ENCODE measurements at places on chromosomes 12 and 14.
A peak's percentile ranks its signal among the peaks of the same experiment; 100 is the strongest.

DNA sequence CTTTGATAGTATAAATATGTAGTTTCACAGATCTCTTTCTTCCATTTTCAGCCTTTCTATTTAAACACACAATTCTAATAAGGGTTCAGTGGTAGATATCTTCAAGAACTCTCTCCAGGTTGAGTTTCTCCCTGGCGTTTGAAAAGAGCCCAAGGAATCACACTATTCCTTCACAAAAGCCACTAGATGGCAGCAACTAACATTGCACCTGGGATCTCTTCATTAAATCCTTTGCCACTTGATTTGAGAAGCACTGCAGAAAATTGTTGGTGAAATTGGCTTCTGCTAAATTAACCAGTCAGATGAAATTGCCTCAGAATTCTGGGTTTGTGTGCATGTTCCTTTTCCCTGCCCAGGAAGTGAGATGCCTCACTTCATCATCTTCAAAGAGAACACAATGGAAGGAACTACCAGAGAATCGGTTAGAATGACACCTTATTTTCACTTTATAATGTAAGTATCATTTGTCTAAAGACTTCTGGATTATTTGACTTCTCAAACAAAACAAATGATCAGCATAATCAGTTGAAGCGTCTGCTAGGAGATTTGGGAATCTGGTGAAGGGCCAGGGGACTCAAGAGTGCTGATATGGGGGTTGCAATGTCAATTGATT lies 6.8 kb downstream of the CCDC198 start:
- no peak for DNase-seq

- DNase-seq, result no peak
Measured at GRCh38 chr12:40691913-40692764, at the start of gene CNTN1. TSS of gene CNTN1 (plus strand) at chr12:40692439.

- no peak for DNase-seq
Measured at GRCh38 chr12:5614256-5614655, 182.3 kb downstream of the NTF3 start.

DNA sequence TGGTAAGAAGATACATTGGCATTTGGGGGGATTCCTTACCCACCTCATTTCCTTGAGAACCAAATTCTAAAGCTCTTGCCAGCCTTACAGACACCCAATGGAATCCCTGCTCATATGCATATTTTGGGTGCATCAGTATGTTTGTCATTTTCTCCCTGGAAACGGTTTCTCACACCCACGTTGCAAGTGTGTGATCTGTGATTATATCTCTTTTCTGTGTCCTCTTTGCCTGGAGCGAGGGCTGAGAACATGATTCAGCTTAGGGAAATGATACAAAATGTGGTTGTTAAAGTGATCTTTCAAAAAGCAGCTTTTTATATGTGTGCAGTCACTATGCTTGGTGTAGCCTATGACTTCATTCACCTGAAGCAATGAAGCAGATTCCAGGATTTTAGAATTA lies 52.0 kb downstream of the KCNMB4 start:
- no peak for DNase-seq

GRCh38 chr14:68506645-68507419 lies 286.0 kb downstream of the ZFP36L1 start:
- DNase-seq, result no peak

DNA sequence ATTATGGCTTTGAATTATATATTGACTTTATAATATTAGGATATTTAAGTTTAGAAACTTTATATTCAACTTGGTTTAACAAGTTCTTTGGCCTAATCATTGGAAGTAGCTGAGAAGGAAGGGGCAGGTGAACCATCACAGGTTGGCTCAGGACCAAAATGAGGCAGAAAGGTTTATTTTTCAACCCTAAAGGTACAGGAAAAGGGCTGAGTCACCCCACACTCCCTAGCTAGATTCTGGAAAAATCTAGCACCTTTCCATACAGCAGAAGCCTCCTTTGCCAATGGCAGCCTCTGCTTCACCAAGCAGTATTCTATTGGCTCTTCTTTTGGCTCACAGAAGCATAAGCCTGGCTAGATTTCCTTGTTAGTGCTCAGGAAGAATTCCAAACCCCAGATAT lies 19.3 kb upstream of the MED6 start:
- DNase-seq, result no peak

DNA sequence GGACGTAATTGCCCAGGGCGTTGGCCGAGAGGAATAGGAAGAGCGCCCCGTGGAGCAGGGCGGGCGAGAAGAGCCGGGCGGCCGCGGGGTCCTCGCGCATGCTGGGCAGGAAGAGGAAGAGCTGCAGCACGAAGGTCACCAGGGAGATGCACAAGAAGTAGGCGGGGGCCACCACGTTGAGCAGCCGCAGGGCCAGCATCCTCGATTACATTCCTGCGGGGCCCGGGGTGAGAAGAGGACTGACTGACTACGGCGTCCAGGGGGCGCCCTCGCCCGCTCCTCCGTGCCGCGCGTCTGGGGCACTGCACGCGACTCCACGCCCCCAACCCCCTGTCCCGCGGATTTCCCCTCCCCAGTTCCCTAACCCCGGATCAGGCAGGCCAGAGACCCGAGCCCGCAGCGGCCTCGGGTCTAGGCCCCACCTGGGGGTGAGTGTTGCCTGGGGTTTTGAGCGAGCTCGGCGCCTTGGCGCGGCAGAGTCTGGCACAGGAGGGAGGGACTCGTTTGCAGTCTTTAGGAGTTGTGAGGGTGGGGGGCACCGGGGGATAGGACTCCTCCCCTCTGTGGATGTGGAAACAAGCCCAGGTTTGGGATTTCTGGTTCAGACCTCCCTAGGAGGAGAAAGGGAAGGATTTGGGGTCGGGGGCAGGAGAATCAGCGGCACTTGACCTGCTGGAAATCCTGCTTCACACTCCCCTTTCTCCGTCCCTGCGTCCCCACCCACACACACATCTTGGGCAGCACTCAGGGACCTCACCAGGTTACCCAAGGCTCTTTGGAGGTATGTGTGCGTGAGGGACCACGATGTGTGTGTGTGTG lies 1.8 kb downstream of the ZDHHC22 start:
- DNase-seq, result peak; percentile 46

GRCh38 chr12:1375323-1375722 lies 219.1 kb downstream of the FBXL14 start:
- DNase-seq, result no peak

DNA sequence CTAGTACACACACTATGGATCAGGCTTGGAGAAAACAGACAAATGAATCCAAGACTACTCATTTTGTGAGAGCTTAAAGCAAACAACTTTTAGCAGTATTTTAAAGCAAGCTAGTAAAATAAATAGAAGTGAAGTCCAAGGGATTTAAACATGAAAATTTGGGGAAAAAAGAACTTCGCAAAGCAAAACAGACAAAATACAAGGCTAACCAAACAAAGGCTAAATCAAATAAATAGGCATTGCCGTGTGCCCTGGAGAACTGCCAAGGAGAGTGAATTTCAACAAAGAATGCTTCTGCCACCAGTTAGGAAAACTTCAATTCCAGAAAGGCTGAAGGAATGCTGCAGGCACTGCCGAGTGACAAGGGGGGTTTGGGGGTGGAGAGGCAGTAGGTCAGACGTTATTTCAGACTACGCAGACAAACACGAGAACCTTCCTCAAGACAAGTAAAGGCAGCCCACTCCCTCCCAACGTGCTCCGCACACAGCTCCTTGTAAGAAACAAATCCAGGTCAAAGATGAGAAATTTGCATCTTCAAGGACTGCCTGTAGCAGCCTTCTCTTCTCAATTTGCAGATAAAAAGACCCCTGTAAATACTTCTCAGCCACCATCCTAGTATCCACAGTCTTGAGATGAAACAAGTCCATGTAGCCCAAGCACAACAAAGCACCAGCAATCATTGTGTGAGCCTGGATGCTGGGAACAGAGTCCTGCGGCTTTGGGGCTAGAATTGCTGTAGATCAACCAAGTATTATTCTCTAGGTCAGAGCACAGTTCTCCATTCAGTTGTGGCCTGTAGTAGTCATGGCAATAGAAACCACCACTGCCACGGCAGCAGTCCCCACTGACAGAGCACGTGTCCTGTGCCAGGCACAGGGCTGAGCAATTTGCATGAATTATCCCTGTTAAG lies 43.3 kb downstream of the EFCAB11 start:
- no peak for DNase-seq

GRCh38 chr12:22536346-22536945 lies 7.9 kb downstream of the C2CD5 start:
- no peak for DNase-seq

- no peak for DNase-seq
Measured at GRCh38 chr14:28678887-28679286, 87.7 kb upstream of the FOXG1 start.

DNA sequence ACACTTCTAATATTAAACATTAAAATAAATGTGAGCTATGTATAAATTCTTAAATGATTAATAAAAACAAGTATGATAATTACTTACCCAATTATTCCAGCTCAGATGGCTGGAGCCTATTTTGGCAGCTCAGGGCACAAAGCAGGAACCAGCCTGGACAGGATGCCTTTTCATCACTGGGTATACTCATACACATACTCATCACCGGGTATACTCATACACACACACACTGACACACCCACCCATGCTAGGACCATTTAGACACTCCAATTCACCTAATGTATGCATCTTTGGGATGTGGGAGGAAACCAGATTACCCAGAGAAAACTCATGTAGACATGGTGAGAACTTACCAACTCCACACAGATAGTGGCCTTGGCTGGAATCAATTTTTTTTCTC lies 57.9 kb upstream of the CNOT2 start:
- DNase-seq, result no peak

DNA sequence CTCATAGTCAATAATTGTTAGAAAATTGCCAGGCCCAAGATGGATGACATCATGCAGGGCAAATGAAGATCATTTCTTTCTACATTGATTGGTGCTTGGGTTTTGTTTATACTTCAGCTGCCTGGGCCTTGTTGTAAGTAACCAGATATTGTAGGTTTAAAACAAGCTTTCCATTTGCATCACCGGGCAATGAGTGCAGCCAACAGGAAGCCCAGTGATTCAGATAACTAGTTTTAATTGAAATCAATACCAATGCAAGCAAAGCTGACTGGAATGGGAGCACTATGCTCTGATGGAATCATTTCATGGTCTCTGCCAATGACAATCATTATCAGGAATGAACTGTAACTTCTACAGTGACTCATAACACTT lies 279.3 kb downstream of the DUSP6 start:
- no peak for DNase-seq

DNA sequence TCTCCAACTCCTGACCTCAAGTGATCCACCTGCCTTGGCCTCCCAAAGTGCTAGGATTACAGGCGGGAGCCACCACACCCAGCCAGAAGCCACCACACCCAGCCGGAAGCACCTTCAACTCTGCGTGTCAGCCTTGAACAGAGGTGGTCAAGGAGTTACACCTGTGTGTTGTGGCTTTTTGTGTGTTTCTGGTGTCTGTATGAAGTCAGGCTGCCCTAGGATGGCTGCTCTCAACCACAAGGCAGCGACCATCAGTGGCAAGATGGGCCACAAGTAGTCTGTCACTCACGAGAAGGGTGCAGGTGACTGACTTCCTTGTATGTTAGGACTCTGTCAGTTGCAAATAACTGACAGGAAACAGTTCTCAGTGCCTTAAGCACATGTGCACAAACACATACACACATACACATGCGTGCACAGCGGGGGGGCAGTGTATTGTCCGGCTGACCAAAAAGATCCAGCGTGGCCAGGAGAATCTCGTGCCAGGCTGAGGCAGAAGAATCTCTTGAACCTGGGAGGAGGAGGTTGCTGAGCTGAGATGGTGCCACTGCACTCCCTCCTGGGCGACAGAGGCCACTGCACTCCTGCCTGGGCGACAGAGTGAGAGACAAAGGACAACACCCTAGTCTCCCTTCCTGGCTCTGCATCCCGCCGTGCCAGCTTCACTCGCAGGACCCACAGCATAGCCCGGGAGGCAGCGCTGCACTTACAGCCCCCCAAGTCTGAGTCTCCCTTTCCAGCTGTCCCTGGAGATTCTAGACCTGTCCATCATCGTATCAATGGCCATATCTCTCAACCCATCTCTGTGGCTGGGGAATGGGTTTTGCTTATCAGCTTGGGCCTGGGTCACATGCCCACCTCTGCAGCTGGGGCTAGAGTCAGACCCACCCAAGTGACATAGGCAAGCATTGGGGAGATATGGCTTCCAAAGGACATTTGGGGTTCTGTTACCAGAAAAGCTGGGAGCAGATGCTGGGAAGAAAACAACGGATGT lies 13.7 kb downstream of the P2RX4 start:
- DNase-seq, result no peak

DNA sequence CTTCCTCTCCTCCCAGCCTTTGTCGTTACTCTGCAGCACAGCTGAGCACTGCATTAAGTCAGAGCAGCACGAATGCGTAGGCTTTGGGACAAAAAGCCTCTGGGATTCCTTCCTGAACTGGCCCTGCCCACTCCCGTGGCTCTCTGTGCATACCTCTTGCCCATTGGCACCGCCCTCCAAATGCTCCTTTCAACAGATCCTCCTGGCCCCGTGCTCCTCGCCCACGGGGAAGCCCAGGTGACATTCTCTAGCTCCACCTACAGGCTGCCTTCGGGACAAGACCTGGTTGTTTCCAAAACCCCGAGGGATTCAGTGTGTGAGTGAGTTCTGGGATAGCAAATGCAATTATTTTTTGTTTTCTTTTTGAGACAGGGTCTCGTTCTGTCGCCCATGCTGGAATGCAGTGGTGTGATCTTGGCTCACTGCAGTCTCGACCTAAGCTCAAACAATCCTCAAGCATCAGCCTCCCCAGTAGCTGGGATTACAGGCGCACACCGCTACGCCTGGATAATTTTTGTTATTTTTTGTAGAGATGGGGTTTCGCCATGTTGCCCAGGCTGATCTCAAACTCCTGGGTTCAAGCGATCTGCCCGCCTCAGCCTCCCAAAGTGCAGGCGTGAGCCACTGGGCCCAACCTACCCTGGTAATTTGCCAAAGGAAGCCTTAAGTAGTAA lies 17.9 kb upstream of the TDRD9 start:
- DNase-seq, result peak; percentile 74

DNA sequence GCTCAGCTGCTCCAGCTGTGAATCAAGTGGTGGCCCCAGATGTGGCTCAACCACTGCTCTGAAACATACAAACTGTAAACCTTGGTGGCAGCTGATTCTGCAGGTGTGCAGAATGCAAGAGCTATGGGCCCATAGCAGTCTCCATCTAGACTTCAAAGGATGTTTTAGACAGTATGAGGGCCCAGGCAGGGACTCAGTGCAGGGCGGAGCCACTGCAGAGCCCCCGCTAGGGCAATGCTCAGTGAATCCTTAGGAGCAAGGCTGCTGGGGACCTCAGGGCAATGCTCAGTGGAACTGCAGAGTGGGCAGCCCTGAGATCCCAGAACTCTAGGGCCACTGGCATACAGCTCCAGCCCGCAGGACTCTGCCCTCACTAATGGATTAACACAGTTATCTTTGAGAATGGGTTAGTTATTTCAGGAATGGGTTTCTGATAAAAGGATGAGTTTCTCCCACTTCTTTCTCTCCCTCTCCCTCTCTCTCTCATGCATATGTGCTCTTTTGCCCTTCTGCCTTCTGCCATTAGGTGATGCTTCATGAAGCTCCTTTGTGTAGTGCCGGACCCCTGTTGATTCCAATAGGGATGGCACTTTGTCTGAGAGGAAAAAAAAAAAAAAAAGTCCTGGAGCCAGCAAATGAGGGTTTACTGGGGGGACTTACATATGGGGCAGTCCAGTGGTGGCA lies 48.4 kb upstream of the JDP2 start:
- no peak for DNase-seq
